ENCODE measurements at places on chromosomes 11 and 22.

GRCh38 chr11:12206529-12206928, 96.1 kb downstream of the MICAL2 start:
- no peak for DNase-seq

- no peak for DNase-seq
Measured at GRCh38 chr22:36772451-36772850, 3.5 kb downstream of the IFT27 start.

- no peak for DNase-seq
Measured at GRCh38 chr11:100889758-100890157, 202.7 kb downstream of the ARHGAP42 start.

DNA sequence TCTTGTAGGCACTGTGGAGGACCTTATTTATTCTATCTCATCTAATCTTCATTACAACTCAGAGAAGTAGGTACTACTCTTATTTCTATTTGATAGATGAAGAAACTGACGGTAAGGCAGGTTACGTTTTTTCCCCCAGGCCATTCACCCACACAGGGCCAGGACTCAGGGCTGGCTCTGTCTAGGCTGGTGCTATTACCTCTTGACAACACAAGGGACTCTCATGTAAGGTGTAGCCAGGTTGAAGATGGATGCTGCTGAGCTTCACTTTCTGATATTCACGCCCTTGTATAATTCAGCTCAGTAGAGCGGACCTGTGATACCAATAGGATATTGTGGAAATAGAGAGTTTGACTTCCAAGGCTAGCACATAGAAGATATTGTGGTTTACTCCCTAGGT, 413.1 kb upstream of the NARS2 start:
- DNase-seq: no peak

DNA sequence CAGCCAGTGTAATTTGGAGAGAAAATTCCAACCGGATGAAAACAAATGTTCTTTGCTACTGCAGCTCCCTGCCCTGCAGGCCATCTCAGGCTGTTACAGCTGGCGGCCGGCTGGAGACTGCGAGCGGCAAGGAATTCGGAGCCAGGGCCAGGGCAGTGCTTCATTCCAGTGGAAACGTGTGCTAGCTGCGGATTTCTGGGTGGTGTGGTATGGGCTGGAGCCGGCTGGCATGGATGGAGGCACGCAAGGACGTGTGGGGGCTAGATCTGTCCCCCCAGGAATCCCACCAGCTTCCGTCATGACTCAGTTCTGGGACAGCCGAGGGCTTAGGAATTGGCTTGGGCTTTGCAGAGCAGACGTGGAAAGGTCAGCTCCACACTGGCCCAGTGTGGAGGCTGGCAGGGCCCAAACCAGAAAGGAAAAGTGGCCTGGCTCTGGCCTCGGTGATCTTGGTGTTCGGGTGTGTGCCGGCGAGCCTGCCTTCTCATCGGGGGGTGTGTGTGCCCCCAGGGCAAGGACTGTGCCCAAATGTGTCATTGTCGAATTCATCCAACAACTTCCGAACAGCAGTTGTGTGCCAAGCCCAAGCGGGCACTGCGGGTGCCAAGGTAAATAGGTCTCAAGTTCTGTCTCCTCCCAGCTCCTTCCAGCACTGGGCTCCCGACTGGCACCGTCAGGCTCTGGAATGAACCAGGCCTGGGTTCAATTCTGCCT, 48.1 kb upstream of the SHISAL1 start:
- DNase-seq: no peak

DNA sequence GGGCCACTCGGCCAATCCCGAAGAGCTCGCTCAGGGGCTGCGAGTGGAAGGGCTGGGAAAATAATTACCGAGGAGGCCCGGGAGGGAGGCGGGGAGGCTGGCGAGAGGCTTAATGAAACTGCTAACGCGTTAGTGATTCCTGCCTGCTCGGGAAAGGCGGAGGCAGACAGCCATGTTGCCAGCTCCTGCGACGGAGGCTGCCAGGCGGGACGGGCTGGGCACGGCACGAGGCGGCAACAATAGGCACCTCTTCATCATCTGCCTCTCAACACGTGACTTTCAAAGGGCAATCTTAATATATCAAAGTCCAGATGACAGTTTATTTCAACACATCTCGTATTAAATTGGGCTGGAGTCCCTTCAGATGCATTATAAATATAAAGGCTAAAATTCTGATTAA, 68.0 kb upstream of the TCF20 start:
- DNase-seq: no peak

DNA sequence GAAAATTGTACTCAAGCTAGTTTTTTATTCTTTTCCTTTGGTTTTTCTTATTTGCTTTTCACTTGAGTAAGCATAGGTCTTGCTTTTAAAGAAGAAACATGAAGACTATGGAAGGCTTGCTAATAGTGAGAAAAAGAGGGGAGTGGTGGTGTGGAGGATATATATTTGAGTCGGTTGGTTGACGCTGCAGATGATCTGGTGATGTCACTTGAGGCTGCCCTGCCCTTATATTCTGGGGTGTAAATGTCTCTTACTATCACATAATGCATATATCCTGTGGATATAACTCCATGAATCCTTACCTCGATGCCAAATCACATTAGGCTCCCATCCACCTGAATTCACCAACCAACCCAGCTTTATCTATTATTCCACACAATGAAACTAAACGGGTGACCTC, 2.9 kb downstream of the GRIA4 start:
- no peak for DNase-seq

GRCh38 chr11:108160970-108161566, 39.7 kb downstream of the ACAT1 start:
- peak; percentile 8 for DNase-seq

- no peak for DNase-seq
Measured at GRCh38 chr11:134287561-134287960, 11.4 kb downstream of the GLB1L3 start.

DNA sequence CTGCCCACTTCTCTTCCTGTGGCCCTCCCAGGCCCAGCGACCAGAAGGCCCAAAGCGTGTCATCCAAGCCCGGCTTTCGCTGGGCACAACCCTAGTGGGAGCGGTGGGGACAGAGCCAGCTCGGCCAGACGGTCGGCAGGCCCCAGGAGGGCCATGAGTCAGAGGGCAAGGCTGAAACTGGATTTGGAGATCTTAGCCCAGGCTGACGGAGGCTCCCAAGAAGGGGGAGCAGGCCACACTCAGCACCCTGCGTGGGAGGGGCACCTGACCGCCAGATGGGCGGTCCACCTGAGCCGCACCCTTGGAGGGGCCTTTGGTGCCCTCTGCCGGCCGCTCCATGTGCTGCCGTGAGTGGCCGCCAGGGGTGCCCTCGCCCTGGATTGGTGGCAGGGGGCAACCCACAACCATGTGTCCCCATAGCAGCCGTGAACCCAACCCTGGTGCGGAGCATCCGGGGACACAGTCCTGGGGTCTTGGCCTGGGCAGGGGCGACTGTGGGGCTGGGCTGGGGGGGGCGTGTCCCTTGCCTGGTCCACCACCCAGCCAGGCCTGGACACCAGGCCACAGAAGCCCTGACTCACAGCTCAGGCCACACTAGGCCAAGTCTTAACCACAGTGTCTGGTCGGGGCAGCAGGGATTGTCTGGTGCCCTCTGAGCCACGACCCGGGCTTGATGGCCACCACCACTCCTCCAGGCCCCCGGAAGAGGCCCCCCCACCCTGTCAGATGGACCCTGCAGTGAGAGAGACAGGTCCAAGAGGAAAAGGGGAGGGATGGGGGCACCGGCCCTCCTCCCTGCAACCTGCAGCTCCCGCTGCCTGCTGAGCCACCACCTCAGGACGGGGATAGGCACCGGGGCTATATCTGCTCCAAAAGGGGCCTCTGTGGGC, 19.2 kb upstream of the TALDO1 start:
- peak; percentile 71 for DNase-seq
